ENCODE measurements at places on chromosomes 11 and 22.
A peak's percentile ranks its signal among the peaks of the same experiment; 100 is the strongest.

- no peak for DNase-seq
Measured at GRCh38 chr11:102695201-102695600, 10.4 kb downstream of the MMP27 start.

DNA sequence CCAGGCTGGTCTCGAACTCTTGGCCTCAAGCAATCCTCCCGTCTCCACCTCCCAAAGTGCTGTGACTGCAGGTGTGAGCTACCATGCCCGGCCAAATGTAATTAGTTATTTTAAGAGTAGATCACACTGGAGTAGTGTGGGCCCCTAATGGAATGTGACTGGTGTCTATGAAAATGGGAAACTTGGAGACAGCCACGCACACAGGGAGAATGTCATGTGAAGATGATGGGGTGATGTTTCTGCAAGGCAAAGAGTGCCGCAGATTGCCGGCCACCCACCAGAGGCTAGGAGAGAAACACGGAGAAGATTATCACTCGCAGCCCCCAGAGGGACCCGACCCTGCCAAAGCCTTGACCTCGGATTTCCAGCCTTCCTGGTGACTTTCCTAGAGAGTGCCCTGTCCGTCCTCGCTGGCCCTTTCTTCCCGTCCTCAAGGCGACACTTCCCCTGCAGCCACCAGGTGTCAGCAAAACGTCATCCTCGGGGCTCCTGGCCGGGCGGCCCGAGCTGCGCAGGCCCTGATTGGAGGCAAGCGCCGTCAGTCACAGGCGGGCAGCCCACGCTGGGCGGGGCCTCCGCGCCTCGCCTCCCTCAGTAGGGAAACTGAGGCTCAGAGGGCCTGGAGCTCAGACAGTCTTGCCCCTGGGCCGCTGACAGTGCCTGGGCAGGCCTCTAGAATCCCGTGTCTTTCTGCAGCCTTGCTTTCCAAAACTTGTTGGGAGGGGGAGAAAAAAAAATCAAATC, 16.3 kb downstream of the CRYBB2 start:
- peak; percentile 62 for DNase-seq

DNA sequence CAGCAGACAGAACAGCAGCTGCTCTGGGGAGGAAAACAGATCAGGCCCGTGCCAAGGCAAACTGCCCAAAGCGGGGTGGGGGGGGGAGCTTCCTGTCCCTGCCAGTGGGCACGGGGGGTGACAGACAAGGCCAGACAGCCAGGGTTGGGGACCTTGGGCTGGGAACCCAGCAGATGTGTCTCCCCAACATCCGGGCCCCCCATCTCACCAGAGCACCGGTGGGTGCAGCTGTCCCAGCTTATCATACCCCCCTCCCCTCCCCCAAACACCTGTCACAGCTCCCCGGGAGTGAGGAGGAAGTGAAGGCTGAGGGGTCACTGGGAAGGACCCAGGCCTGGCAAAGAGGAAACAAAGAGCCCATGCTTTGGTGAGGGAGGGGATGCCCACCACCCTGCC, 1.3 kb downstream of the PPP1R14B start:
- DNase-seq, result no peak

- no peak for DNase-seq
Measured at GRCh38 chr22:46263216-46263590, at the start of gene PKDREJ. Gene PKDREJ, minus strand, starts transcription at chr22:46263343. Its CDS starts 21 bp downstream, at chr22:46263322.

DNA sequence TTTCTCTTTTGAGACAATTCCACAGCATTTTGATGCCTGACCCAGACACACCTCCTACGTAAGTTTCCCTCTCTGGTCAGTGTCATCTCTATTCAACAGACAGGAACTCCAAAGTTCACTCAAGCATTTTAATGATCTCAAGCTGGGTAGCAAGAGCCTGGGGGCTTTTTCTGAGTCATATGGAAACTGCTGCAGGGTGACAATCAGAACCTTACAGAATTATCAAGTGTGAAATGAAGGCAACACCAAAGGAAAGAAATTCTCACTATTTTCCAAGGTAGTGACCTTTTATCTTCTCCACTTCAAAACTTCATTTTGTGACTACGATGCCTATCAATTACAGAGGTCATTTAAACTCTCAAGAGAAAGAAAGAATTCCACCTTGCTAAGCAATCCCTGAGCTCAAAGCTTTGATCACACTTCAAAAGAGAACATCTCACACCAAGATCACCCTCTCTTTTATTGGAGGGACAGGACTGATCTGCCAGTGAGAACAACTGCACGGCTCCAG, 229.0 kb upstream of the ZC3H12C start:
- no peak for DNase-seq

- DNase-seq, result no peak
Measured at GRCh38 chr11:120681434-120682331, 170.1 kb downstream of the GRIK4 start.

GRCh38 chr11:88478136-88478815, 140.7 kb upstream of the CTSC start:
- no peak for DNase-seq
